H7 (cell line): ENCODE measurements at places on chromosomes 7 and 10.

DNA sequence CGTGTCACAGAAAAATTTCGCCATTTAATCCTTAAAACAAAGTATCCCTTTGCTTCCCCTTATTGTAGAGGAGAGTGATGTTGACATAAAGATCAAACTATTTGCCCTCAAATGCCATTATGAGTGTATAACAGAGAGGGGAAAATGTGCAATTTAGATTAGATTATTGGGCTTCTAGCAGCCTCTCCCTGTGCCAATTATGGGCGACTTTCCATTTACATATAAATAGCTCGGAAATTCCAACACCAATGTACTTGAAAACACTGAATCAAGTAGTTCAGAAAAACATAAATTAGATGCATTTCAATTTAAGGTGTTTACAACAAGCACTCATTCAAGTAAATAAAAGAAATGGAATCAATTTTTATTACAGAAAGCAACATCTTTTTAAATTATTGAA is 64.6 kb upstream of the LRRN3 start:
- no peak for DNase-seq

DNA sequence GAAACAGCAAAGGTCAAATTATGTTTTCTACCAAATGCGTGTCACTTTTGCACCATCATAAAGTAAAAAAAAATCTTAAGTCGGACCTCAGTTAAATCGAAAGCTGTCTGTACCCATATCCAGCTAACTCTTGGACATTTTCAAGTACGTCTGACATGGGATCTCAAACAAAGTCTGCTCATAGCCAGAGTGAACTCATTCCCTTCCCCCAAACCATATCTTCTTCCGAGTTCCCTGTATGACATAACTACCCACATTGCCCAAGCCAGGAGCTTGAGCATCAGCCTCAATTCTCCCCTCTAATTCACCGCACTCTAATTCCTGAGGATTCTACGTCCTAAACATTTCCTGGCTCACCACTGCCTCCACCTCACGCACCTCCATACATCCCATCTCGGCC is 44.8 kb upstream of the TARP start:
- DNase-seq = no peak

- DNase-seq = no peak
Observed at GRCh38 chr7:104499975-104500374, 171.6 kb downstream of the LHFPL3 start.

- no peak for DNase-seq
Observed at GRCh38 chr7:14690075-14690474, 212.5 kb downstream of the DGKB start.

- no peak for DNase-seq
Observed at GRCh38 chr10:9792181-9792580, 1225.5 kb upstream of the CELF2 start.

GRCh38 chr7:6446838-6447580 is 745 bp downstream of the DAGLB start:
- DNase-seq = peak; percentile 72

GRCh38 chr10:89163265-89163995 is 43.7 kb downstream of the CH25H start:
- DNase-seq = no peak

- no peak for DNase-seq
Observed at GRCh38 chr10:120610791-120611190, 153.8 kb downstream of the PLPP4 start.

DNA sequence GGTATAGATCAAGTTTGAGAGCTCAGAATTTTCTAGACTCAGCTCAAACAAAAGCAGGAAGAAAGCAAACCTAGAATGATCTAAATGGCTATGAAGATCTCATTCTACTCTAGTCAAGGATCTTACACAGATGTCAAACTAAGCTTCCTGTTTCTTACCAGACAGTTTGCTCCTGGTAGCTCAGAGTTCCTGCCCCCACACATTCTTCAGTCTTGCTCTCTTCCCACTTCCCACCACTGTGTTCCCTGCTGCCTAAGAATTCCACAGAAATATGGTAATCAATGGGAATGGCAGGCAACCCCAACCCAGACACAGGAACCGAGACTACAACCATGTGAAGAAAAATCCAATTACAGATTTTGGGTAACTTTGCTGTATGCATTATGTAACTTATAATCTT is 133.4 kb upstream of the PTN start:
- DNase-seq = no peak

GRCh38 chr7:138079137-138079536 is 2.9 kb downstream of the AKR1D1 start:
- DNase-seq = no peak

GRCh38 chr7:144869082-144869481 is 33.2 kb upstream of the TPK1 start:
- DNase-seq = no peak

GRCh38 chr7:3806516-3806915 is 505.5 kb downstream of the SDK1 start:
- DNase-seq = no peak

DNA sequence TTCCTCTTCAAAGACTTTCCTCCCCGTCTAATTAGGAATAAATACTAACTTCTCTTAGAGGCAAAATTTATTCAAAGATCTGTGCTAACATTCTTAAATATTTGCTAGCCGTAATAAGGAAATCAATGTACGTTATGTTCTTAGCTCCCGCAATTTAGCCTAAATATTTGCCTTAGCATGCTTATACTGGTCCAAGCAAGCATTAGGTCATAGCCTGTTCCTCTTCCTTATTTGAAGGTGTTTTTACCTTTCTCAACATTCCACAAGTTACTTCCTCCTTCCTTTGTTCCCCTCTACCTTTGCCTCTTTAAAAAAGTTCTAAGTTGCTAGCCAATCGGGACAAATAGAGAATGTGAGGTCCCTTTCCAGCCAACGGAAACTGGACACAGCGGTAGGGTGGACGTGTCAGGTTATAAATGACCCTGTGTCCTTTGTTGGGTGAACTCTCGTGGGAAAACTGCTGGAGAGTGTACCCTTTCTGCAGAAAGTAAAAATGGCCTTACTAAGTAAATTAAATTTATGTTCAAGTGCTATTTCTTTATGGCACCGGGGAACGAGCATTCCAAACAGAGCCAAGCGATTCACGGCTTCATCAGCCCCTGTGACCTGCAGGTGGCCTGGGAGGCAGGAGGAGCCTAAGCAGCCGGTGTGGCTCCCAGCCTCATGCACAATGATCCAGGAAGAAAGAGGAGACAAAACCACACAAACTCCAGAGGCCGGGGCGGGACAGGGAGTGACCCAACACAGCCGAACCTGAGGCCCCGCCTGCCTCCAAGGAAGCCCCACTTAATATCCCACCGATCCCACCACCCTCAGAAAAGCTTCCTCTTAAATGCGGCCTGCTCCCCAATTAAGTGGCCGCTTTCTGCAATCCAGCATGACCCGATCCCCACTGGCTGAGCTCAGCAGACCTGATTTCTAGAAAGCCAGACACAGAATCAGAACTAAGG is 67.0 kb downstream of the ZRANB1 start:
- peak; percentile 80 for DNase-seq

DNA sequence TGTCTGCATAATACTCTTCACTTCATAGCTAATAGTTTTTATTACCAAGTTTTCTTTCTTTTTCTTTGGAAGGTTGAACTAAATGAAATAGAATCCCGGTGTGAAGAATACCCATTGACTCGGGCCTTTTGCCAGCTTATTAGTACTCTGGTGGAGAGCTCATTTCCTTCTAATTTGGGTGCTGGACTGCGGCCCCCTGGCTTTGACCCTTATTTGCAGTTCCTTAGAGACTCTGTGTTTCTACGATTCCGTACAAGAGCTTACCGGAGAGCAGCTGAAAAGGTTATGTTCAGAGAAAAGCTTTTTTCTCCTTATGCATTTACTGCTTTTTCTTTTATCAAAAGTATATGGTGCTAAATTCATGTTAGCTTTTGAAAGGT is 40.2 kb downstream of the NUP205 start:
- no peak for DNase-seq

GRCh38 chr7:41624818-41625217 is 78.1 kb downstream of the INHBA start:
- no peak for DNase-seq
